Stimulated activated CD8-positive, alpha-beta memory T cell treated with anti-CD3 and anti-CD28 coated beads, Interleukin-4, amount 100 ng/mL, for 24 hours (primary cell): ENCODE measurements at places on chromosomes 11 and 22.

- DNase-seq: no peak
These were observed 19.0 kb downstream of the CECR2 start for GRCh38 chr22:17388235-17388634.

DNA sequence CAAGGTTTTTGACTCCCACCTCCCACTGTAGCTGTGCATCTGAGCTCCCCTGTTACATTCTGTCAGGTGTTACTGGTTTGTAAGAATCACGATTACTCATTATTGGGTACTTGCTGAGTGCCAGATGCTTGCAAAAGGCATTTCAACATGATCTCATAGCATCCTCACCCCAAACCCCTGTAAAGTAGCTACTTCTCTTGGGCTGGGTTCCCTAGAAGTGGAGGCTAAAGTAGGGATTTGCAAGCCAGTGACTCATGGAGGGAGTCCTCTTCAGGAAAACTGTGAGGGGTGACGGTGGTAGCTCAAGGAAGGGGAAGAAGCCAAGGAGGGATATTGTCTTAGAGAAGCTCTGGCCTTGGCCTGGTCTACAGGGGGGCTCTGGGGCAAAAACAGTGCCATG lies 78.6 kb downstream of the TIMP3 start:
- no peak for DNase-seq

GRCh38 chr11:13210424-13210823 lies 67.2 kb upstream of the BMAL1 start:
- DNase-seq: no peak

DNA sequence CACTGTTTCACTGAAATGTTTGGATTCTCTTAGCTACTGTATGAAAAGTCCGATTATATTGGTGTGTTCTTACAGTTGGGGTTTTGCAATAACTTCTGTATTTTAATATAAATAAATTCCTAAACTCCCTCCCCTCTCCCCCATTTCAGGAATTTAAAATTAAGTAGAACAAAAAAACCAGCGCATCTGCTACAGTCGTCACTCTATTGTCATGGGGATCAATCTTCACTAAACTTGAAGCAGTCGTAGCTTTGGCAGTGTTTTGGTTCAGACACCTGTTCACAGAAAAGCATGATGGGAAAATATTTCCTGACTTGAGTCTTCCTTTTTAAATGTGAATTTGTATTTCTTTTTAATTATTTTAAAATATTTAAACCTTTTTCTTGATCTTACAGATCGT lies 9.4 kb downstream of the PIWIL3 start:
- no peak for DNase-seq

GRCh38 chr11:129538323-129538722 lies 162.7 kb downstream of the BARX2 start:
- DNase-seq: no peak

- DNase-seq: no peak
These were observed 7.3 kb downstream of the DNAL4 start for GRCh38 chr22:38786631-38787030.

GRCh38 chr11:106400949-106401570 lies 323.6 kb downstream of the AASDHPPT start:
- no peak for DNase-seq

GRCh38 chr22:46159777-46160176 lies 9.5 kb downstream of the PPARA start:
- no peak for DNase-seq

GRCh38 chr22:35477911-35478582 lies 62.6 kb upstream of the RASD2 start:
- DNase-seq: no peak

- no peak for DNase-seq
These were observed 77.2 kb downstream of the MYEOV start for GRCh38 chr11:69370984-69371709.

- DNase-seq: no peak
These were observed 3.9 kb downstream of the MFNG start for GRCh38 chr22:37482244-37482643.

- DNase-seq: no peak
These were observed 6.5 kb downstream of the RBFOX2 start for GRCh38 chr22:36022162-36022561.

DNA sequence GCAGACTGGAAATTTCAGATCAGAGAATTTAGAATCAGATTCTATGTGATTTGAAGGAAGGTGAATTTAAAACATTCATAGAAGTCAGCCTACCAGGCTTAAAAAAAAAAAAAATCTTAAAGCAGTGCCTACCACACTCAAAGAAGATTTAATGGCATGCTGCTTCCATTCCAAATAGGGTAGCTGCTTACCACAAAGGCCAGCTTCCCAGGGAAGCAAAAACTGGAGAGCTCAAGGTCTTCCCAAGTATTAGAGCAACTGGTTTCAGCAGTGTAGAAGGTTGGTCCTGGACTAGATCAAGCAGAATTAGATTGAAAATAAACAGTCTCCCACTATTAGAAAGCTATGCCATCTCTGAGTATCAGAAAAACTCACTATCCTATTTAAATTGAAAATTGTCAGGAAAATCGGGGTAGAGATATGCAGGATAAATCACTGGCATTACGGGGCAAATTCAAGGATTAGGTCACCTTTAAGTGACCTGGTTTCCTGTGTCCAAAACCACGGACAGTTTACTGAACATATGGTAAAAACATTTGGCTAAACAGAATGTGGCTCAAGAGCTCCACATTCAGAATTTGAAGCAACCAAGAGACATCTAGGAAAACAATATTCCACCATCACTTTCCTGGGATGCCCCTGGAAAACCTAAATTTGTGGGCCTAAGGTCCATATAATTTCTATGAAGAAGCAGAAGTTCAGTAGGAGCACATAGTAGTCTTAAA lies 1.3 kb downstream of the C11orf42 start:
- DNase-seq: no peak
